ENCODE measurements at places on chromosomes 3 and 15.

DNA sequence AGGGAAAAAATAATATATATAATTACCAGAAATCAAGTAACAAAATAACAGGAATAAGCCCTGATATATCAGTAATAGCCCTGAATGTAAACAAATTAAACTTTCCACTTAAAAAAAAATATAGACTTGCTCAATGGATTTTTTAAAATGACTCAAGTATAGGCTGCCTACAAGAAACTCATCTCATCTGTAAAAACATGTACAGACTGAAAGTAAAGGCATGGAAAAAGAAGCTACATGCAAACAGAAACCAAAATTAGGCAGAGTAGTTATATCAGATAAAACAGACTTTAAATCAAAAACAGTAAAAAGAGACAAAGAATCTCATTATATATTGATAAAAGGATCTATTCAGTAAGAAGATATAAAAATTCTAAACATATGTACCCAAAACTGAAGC, 82.4 kb upstream of the STT3B start:
- DNase-seq: no peak

DNA sequence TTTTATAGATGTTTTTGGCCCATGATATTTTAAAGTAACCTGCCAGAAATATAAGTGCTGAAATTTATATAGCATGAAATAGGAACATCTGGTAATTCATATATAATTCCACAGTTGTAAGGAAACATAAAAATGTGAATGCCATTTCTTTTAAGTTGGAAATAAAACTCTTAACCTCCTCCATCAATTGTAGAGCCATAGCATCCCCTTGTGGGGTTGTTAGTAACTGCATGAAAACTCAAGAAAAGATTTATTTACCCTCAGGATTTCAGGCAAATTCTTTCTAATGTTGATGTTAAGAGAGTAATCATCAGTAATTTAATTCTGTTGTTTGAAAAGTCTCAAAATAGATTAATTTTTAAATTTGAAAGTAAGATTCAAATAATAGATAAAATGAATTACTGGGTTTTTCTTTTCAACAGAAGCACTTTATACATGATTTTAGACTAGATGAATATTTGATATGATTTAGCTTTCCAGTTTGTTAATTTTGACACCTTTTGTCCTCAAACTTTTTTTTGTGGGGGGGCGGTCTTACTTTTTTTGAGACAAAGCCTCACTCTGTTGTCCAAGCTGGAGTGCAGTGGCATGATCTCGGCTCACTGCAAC, 74.7 kb downstream of the RASA2 start:
- DNase-seq: no peak

DNA sequence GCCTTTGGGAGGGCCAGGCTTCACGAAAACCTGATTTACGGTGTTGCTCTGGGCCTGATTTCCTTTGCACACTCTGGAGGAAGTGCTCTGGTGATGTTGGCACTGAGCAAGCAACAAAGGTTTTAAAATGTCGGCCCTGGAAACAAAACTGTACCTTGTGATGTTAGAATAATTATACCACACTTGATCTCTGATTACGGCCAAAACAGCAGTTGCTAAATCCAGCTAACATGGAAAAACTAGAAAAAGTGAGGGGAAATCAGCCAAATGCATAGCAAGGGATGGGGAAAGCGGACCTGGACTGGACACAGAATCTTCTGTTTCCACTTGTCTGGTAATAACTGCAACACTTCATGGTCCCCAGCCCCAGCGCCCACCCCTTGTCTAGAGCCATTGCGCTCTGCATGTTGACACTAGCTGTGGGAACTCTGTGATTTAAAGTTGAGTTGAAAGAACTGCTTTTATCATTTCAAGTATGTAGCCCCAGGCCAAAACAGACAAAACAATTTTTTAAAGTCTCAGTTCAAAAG, 120.1 kb downstream of the VGLL4 start:
- DNase-seq: no peak

DNA sequence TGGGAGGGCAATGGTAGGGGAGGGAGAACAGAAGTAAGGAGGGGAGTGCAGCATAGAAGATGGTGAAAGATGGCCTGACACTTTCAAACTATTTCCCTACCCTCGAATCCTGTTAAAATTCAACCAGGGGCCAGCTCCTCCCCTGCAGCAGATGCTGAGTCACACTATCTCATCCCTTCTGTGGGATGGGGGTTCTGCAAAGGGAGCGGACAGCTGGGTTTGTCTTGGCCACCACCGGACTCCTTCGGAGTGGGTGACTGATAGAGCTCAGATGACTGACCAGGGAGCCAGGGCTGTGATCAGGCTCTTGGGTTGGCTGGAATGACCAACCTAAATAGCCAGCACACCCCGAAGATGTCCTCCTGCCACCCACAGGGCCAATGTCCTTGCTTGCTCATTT, 33.6 kb upstream of the TMCC1 start:
- DNase-seq: no peak

- DNase-seq: no peak
Measured at GRCh38 chr15:85044894-85045293, 63.2 kb downstream of the PDE8A start.

DNA sequence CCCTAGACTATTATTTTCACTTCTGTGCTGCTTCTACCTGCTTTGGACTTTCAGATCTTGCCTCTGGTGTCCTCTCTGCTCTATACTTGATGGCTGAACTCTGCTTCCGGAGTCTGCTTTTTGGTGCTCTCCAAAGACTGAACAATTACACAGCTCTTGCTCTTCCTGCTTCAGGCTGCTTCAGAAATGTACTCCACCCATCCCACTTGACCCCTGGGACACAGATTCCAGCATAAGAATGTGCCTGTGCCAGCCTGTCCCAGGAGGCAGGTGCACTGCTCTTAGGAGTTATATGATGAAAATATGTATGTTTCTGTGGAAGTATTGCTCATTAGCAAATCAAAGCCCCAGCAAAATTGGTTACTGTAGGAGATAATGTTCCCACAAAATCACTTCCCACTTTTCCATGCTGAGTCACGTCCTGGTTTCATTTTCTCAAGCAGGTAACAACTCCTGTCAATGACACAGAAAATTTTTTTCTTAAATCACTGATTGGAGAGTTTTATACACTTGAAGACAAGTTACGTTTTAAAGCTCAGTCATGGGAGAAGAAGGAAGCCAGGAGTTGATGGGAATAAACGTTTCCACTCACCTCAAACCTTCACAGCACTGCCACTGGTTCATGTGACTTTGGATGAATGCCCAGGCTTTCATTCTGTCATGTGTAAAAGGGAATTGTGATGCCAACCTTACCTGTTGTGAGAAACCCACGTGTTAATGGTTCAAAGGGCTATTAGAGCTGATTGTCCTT, 239.4 kb upstream of the ZPLD1 start:
- DNase-seq: no peak

GRCh38 chr3:20105513-20106280, 65.5 kb downstream of the KAT2B start:
- no peak for DNase-seq

GRCh38 chr15:89475661-89476060, 20.7 kb downstream of the RHCG start:
- DNase-seq: no peak

GRCh38 chr3:63130625-63131024, 147.5 kb upstream of the SYNPR start:
- DNase-seq: no peak

GRCh38 chr3:190514413-190515153, 698 bp downstream of the IL1RAP start:
- no peak for DNase-seq

- no peak for DNase-seq
Measured at GRCh38 chr3:70988111-70988510, 595.4 kb downstream of the FOXP1 start.

- DNase-seq: no peak
Measured at GRCh38 chr3:149820183-149820582, 7.2 kb downstream of the RNF13 start.

GRCh38 chr3:56869157-56869889, 67.6 kb upstream of the ARHGEF3 start:
- no peak for DNase-seq

DNA sequence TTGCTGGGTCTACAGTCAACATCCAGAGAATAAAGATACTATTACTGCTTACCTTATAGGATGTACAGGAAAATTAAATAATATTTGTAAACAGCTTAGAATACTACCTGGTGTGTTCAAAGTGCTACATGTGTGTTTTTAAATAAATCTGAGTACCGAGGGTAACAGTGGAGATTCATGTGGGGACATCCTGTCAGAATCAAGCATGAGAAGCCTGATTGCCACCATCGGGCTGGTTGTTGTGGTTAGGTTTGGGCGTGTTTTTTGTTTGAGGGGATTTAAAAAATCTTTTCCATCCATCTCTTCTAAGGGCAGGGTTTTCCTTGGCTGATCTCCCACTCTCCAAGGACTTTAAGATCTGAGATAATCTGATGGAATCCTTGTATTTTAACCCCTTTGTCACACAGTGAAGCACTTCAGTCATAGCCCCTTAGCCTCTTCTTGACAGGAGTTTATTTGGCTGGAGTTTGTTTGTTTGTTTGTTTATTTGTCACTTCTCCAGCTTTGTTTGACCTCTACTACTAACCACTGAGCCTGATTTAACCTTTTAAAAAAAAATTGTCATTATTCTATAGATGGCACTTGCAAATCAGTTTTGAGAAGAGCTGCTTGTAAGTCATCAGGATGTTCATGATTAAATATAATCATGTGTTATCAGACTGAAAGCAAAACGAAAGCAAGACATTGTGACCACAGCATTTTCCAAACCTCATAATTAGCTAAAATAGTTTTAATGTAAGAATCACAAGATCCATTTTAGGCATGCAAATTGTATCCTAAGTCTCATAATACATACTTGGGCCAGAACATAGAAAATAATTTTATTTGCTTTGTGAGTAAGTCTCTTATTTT, 72.8 kb upstream of the RARB start:
- DNase-seq: no peak

DNA sequence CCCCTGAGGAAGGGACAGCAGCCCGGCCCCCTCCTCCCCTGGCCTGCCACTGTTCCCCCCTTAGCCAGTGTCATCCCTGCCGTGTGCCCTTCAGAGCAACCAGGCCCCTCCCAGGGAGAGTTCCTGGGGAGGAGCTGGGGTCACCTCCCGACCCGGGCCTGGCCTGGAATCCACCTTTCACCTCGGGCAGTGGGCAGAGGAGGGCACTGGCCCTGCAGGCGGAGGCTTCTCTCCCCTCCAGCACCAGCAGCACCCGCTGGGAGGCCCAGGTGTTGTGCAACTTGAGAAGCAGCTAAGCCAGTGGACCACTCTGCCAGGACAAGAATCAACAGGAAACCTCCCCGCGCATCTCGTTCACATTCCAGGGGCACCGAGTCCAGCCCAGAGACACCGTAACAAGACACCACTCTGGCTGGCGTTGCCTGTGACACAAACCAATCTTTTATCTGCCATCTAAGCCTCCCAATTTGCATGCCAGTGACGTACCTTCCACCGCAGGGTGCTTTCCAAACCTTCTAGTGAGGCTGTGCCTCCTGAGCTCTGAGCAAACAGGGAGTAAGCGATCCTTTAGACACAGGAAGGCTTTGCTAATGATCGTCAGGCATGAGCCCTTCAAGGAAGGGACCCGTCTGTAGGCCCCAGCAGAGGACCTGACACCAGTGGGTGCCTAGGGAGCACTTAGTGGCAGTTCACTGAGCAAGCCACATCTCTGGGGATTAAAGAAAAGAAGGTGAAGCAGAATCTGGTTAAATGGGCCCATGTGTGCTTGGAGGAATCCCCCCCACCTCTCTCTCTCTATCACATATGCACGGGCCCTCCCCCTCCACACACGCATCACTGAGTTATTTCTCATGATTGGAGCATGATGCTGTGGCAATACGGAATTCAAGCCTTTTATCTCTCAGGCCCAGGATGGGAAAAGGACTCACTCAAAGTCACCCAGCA, 98.9 kb upstream of the TLE3 start:
- DNase-seq: peak; percentile 25

GRCh38 chr3:178706411-178706810, 170.2 kb downstream of the KCNMB2 start:
- no peak for DNase-seq

DNA sequence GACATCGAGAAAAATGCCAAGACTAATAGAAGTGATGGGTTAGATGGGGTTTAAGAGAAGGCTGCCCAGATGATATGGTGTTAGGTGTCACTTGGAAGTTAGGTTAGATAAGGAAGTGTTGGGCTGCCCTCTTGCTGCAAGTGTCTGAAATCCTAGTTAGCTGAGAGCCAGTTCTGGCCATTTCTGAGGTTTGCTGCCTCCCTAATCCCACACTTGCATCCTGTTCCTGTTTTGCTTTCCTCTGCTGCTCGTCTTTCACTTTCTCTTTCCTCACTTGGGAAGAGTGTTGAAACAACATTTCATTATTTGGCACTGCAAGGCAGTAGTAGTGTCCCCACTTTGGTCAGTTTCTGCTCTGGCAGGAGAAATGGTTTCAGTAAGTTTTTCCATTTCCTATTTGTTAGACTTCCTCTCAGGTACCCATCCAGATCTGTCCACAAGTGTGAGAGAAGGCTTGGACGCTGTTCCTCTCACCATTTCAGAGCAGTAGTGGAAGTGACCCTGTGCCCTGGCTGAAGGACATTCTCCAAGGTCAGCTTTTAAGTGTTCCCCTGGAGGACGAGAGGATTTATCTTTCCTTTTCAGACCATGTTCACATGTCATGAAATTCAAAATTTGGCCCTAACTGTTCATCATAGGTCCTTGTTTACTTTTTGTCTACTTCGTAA, 93.3 kb downstream of the ADAMTSL3 start:
- DNase-seq: no peak

DNA sequence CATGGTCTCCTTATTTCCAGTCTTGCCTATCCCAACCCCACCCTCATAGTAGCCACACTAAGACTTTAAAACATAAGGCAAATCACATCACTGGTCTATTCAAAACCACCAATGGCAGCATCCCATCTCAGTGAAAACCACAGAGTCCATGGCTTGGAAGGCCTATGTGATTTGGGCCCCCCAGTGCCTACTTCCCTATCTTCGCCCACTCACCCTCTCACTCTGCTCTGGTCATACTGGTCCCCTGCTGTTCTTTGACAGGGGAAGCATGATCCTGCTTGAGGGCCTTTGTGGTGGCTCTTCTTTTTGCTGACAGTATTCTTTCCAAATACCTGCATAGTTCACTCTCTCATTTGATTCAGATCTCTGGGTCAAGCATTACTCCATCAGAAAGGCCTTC, 3.3 kb downstream of the GTF2A2 start:
- DNase-seq: no peak

DNA sequence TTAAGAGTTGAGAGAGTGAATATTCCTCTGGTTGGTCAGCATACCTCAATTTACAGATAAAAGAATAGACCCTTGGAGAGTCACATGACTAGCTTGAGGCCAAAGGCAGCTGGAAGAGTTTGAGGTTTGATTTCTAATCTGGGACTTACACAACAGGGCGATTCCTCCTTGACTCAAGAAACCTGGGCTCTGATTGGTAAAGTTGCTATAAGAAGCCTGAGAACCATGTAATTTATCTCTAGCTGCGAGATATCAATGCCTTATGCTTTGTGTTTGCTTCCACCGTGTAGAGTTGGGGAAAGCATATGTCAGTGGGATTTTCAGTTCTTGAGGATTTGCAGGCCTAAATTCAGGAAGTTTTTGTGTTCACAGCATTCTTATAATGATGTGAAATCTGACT, 206.0 kb downstream of the KLHL25 start:
- no peak for DNase-seq
